ENCODE measurements at places on chromosomes 5 and 9.

- H3K27ac ChIP-seq = peak overlapping the region; percentile 99
- no peak for DNase-seq
- H3K27me3 ChIP-seq = no peaks in the 10 kb centered on the region
- H3K4me3 ChIP-seq = peak overlapping the region; percentile 70
- peaks cover 59% of the 10 kb centered on the region for H3K4me1 ChIP-seq
Observed at GRCh38 chr9:91211919-91212318, 149.8 kb downstream of the AUH start.

GRCh38 chr9:75369989-75370388, 281.7 kb downstream of the OSTF1 start:
- no peak overlapping the region for H3K4me3 ChIP-seq
- DNase-seq = no peak
- H3K27ac ChIP-seq = no peak overlapping the region
- no peaks in the 10 kb centered on the region for H3K27me3 ChIP-seq

DNA sequence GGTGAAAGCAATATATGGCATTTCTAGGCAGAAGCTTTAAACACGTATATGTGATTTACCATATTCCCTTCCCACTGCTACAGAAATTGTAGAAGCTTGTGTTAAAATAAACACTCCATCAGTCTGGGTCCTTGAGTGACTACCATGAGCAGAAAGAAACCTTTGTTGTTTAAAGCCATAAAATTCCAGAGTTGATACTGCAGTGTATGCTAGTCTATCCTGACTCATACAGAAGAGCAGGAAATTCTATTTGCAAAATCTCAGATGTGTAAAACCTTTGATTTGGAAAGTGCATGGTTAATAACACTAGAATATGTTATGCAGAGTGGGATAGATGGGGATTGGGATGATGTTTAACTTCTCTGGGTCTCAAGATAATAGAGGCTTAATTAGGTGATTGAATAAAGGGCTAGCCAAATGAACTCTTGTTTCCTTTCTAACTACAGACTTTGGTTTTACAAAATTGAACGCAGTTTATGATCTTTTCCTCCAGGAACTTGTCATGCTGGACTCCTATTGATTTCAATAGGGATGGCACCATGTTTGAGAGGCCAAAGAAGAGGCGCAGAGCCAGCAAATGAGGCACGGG, 282.7 kb upstream of the VLDLR start:
- H3K4me3 ChIP-seq = no peak overlapping the region
- DNase-seq = no peak
- no peaks in the 10 kb centered on the region for H3K4me1 ChIP-seq
- H3K27ac ChIP-seq = no peak overlapping the region
- H3K36me3 ChIP-seq = no peaks in the 10 kb centered on the region

- no peaks in the 10 kb centered on the region for H3K27me3 ChIP-seq
- H3K36me3 ChIP-seq = no peaks in the 10 kb centered on the region
- DNase-seq = no peak
- H3K4me3 ChIP-seq = no peak overlapping the region
Observed at GRCh38 chr9:136679431-136679941, 7.8 kb downstream of the AGPAT2 start.

DNA sequence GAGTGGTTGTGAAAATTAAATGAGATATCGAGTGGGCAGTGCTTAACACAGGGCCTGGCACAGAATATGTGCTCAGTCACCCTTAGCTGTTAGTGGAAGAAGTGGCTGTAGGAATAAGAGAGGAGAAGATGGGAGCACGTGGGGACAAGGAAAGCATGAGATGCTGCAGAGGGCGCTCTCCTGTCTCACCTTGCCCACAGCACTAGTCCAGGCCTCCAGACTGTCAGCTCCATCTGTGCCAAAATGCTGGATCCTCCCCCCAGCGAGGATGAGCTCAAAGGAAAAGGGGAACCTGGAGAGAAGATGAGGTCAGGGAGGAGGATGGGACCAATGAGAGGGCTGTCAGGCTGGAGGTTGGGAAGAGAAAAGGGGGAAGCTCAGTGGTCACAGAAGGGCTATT, 12.5 kb downstream of the ARAP3 start:
- no peaks in the 10 kb centered on the region for H3K36me3 ChIP-seq
- no peak overlapping the region for H3K4me3 ChIP-seq
- H3K4me1 ChIP-seq = peaks cover 2% of the 10 kb centered on the region
- H3K27me3 ChIP-seq = no peaks in the 10 kb centered on the region

DNA sequence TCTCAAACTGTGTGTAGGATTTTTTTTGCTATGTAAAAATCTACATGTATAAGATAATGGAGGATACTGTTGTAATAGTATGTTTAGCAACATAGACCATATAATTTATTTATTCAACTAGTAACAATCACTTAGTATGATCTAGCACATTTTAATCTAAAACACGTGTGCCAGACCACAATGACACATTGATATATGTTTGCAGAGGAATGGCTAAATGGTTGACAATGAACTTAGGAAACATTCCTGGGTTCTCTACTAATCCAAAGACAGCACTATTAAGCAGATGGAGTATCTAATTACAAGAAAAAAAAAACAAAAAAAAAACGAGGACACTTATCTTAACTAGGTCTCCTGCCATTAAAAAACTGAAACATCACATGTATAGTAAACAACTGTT, 261.7 kb upstream of the PAPPA start:
- no peak for DNase-seq
- no peak overlapping the region for H3K4me3 ChIP-seq
- H3K36me3 ChIP-seq = no peaks in the 10 kb centered on the region
- no peaks in the 10 kb centered on the region for H3K4me1 ChIP-seq

DNA sequence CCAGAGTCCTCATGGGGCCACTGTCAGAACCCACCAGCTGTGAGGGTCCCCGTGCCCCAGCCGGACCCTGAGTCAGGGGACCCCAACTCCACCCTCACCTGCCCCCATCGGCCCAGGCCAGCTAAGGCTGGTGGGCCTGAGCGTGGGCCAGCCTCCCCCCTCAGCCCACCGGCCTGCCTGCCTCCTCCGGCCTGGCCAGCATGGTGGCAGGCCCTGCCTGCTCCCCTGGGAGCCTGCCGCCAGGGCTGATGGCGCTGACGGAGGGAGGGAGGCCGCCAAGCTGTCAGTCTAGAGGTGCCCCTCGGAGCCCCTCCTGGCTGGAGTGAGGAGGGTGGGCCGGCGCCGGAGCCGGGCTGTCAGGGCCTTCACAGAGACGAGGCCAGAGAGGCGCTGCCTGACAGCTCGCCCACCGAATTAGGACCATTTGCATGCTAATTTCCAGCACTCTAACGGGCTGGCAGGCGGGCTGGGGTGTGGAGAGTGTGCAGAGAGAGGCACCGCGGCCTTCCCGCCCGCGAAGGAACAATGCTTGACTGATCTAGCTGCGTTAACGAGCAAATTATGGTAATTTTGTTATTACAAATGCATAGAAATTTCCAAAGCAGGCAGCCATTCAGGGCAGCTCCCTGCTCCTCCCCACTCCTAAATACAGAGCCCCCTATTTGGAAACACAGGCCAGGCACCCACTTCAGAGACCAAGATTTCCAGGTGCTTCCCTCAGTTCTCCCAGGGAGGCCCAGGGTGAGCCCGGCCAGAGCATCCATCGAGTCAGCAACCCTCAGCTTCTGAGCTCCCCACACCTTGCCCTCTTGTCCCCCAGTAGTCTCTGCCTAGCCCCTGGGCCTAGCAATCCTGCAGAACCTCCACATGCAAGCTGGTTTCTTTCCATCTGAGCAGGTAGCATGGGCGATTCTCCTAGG, 169.3 kb downstream of the PAX5 start:
- DNase-seq = no peak
- H3K4me1 ChIP-seq = no peaks in the 10 kb centered on the region
- no peaks in the 10 kb centered on the region for H3K36me3 ChIP-seq
- peaks cover 4% of the 10 kb centered on the region for H3K27me3 ChIP-seq

DNA sequence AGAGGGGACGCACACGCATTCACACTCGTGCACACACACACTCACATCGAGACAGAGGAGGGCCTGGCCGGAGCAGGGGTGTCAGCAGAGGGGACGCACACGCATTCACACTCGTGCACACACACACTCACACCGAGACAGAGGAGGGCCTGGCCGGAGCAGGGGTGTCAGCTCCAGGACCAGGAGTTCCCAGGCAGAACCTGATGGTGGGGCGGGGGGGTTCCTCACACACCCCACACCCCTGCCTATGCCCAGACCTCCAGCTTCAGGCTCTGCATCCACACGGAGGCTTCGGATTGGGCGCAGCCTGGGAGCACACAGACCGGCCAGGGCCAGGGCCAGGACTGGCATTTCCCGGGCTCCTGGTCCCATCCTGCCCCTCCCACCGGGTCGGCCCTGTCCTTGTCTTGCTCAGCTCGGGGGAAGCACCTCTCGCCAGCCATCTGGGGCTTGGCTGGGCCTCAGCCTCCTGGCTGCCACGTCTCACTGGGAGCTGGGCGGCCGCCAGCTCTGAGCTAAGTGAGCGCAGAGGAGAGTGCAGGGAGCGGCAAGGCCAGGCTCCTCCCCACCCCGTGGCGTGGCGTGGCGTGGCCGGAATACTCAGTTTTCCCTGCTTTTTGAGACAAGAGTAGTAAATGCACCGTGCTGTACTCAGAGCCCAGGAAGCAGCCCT, 31.3 kb downstream of the ADAMTS2 start:
- DNase-seq = no peak
- no peaks in the 10 kb centered on the region for H3K36me3 ChIP-seq
- no peak overlapping the region for H3K4me3 ChIP-seq
- H3K27me3 ChIP-seq = no peaks in the 10 kb centered on the region

- DNase-seq = no peak
- peaks cover 9% of the 10 kb centered on the region for H3K4me1 ChIP-seq
- peak overlapping the region; percentile 23 for H3K27ac ChIP-seq
- H3K4me3 ChIP-seq = no peak overlapping the region
Observed at GRCh38 chr5:177545487-177546257, 8.7 kb downstream of the FAM193B start.

DNA sequence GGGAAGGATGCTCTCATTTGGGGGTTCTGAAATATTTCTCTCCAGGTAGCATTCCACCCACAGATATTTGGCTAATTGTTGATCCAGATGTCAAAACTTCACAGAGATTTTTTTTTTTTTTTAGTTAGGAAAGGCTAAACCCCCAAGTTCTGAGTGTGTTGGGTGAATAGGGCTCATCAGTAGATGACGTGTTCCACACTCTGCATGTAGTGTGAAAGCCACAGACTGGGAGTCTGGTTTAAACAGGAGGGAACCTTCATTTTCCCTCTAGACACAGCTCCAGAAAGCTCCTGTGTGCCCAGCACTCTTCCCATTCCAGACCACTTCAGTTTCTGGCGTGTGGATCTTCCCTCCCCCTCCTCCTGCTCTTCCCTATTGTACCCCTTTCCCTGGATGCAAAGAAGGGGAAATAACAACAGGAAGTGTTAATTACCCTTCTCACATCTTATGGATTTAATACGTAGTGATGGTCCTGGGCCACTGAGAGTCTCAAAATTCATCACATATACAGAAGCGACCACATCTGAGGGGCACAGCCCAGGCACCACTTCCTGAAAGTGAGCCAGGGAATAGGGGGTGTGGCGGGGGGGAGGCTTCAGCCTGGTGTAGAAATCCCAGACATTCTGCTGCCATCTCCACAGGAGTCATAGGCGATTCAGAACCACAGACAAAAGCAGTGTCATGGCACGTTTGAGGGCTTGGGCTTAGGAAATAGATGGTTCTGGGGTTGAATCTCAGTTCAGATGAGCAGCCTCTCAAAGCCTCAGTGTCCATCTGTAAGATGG, 65.1 kb downstream of the DAP start:
- H3K36me3 ChIP-seq = peaks cover 3% of the 10 kb centered on the region
- H3K4me1 ChIP-seq = peaks cover 35% of the 10 kb centered on the region
- no peak overlapping the region for H3K27ac ChIP-seq

- H3K4me1 ChIP-seq = no peaks in the 10 kb centered on the region
- no peak overlapping the region for H3K4me3 ChIP-seq
- H3K36me3 ChIP-seq = no peaks in the 10 kb centered on the region
- H3K27me3 ChIP-seq = no peaks in the 10 kb centered on the region
- H3K27ac ChIP-seq = no peak overlapping the region
Observed at GRCh38 chr5:9057406-9058000, 488.4 kb downstream of the SEMA5A start.

GRCh38 chr9:127050591-127051001, 71.8 kb downstream of the ANGPTL2 start:
- H3K27me3 ChIP-seq = peaks cover 5% of the 10 kb centered on the region
- peaks cover 18% of the 10 kb centered on the region for H3K4me1 ChIP-seq
- no peak for DNase-seq
- no peak overlapping the region for H3K4me3 ChIP-seq
- H3K27ac ChIP-seq = no peak overlapping the region

GRCh38 chr9:121284733-121285451, 16.9 kb downstream of the GSN start:
- H3K27ac ChIP-seq = no peak overlapping the region
- no peak overlapping the region for H3K4me3 ChIP-seq
- peaks cover 31% of the 10 kb centered on the region for H3K4me1 ChIP-seq

DNA sequence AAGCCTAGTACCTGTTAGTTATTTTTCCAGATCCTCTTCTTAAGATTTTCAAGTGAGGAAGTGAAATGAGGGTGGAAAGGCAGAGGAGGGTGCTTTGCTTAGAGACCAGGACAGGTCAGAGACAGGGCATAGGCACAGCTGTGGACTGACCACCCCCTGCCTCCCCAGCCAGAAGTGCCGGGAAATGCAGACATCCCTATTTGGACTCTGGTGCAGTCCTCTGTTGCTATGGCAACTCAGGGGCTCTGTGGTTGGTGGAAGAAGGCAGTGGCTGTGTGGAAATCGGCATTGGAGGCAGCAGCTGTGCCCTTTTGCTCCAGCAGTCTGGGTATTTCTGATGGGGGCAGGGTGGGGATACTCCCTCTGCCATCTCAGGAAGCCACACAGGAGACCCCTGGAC, 43.3 kb upstream of the NDFIP1 start:
- peaks cover 1% of the 10 kb centered on the region for H3K27me3 ChIP-seq
- peaks cover 20% of the 10 kb centered on the region for H3K4me1 ChIP-seq
- no peak overlapping the region for H3K27ac ChIP-seq
- no peaks in the 10 kb centered on the region for H3K36me3 ChIP-seq
- H3K4me3 ChIP-seq = no peak overlapping the region
- no peak for DNase-seq

- H3K36me3 ChIP-seq = no peaks in the 10 kb centered on the region
- H3K4me1 ChIP-seq = no peaks in the 10 kb centered on the region
- H3K4me3 ChIP-seq = no peak overlapping the region
- H3K27ac ChIP-seq = no peak overlapping the region
- H3K27me3 ChIP-seq = peaks cover 6% of the 10 kb centered on the region
Observed at GRCh38 chr5:161539016-161539415, 7.5 kb downstream of the GABRB2 start.

Measured in activated naive CD8-positive, alpha-beta T cell treated with anti-CD3 and anti-CD28 coated beads, Interleukin-2, amount 50 U/mL, for 24 hours (primary cell).